ENCODE measurements at places on chromosomes 5 and 9.

GRCh38 chr5:33308586-33308985, 132.2 kb upstream of the TARS1 start:
- DNase-seq = no peak

DNA sequence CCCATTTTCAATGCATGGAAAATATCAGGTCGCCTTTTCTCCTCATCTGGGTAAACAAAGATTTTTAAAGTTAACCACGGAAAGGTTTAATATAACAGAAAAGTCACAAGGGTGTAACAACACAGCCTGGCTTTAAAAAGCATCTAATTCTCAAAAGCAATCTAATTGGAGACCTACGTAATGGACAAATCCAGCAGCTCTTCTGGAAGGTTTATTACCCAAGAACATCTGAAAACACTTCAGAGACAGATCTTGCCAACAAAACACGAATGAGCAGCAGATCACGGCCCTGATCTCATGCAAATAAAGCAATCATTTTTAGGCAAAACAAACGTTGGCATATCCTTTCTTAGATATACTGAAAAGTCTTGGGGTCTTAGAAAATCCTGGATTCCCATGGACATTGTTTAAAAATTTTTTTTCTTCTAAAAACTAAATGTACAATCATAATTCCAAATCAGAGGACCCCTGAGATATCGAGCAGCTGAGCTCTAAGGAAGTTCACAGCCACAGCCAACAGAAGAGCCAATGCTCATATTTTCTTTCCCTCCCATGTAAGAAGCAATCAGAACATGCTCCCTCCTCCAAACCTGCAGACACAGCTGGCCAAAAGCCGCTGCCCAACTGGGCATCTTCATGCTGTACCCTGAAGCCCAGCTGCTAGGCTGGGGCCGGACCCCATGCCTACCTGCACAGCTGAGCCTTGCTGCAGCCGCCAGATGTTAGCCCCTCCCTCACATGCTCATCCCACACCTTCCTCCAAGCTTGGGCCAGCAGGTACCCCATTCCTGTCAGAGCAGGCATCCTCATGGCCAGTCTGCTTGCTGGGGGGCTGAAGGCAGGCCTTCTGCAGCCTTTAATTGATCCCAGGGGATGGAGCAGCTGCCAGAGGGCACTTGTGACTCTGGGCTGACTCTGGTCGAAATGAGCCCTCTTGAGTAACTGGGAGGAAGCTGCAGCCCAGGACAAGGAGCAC, 11.2 kb downstream of the ANKS6 start:
- DNase-seq = no peak

GRCh38 chr5:79261897-79262296, 26.0 kb downstream of the JMY start:
- DNase-seq = no peak

DNA sequence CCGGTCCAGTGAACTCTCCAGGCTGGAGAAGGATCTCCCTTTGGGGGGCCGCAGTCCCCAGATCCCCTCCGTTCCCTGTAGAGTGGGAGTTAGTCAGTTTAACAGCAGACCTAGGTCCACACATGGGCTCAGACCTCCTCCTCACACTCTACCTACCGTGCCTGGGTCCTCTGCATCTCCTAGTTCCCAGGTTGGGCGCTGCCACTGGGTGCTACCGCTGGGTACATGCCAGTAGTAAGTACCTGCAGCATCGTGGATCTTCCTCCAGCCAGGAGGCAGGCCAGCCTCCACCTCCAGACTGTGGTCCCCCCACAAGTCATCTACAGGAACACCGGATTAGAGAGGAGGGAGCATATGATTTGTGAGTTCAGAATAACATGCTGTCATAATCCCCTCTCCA, 802 bp downstream of the APBB3 start:
- DNase-seq = no peak

- DNase-seq = no peak
Observed at GRCh38 chr5:87404359-87404758, 8.4 kb downstream of the CCNH start.
